ENCODE measurements at places on chromosomes 2 and 18. TPM values are rescaled to one million over a fixed set of nuclear protein-coding genes. Genes with fewer than 3 reads are reported as not detected.

- DNase-seq: no peak
Observed at GRCh38 chr2:240925191-240925567, 19.0 kb downstream of the CROCC2 start.

DNA sequence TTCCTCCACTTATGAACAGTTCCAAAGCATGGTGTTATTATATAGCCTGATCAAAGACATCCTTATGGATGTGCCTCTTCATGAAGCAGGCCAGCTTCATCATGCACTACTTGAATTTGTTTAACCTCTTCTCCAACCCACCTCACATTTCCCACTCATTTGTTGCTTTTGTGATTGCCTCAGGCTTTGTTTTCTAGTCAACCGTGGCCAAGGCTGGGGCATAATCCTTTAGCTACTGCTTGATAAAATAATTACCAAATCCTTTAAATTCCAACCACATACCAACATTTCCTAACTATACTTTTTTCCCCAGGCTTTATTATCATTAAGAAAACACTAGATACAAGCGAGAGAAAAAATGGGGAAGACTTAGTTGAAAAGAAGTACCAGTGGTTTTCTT, 39.6 kb upstream of the SCN1A start:
- DNase-seq: no peak

GRCh38 chr2:98608962-98609604, 694 bp downstream of the UNC50 start:
- DNase-seq: no peak

Gene CRYGC
- not detected for total RNA-seq

Gene FHL2
- total RNA-seq: 86.6 TPM

Gene ONECUT2
- 4.3 TPM for total RNA-seq

Gene UGT1A7
- not detected for total RNA-seq

All from HCT116 (cell line).